EH (cell line): ENCODE measurements at places on chromosomes 6 and 20.

DNA sequence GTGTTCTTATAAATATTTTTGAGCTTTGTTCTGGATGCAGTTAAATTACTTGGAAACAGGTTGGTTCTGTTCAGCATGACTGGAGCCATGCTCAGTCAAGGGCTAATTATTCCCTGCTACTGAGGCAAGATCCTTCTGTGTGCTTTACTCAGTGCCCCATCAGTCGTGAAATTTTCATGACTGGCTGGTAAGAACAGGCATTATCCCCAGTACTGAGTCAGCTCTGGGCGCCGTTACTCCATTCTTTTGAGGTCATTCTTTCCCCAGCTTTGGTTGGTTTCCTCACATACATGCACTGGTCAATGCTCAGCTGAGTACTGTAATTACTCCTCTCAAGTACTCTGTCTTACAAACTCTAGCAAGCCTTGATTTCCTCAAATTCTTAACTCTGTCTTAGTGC, 71.3 kb downstream of the CDKAL1 start:
- DNase-seq = peak; percentile 7

DNA sequence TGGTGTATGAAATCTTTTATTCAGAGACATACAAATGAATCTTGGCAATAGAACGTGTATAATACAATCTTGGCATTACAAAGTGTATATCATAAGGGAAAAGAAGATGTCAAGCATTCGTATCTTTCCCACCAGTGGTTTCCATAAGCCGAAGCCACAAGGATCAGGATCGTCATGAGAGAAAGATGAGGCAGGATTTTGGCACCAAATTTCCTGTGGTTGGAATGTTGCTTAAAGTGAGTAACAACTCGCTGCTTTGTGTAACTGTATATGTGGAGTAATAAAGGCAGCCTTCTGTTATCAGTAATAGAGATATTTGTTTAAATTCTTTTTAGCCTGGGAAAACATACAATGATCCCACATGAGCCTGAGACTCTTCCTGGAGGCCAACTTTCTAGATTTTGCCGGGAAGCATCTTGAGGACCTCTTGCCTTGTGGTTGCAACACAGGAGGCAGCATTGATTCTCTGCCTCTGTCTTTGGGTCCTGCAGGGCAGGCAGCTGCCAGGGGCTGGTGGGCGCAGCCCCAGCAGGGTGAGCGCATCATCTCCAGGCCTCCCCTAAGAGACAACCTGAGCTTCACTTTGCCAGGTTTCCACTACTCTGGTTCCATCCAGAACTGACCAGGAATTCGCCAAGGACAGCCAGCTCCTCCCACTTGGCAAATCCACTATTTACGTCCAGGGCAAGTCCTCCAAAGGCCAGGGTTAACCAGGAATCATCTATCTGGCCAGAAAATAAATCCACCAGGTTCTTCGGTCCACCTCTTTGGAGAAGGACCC, 230.9 kb upstream of the SULF2 start:
- peak; percentile 99 for DNase-seq

GRCh38 chr20:22810626-22811569, 224.2 kb upstream of the SSTR4 start:
- DNase-seq = no peak

DNA sequence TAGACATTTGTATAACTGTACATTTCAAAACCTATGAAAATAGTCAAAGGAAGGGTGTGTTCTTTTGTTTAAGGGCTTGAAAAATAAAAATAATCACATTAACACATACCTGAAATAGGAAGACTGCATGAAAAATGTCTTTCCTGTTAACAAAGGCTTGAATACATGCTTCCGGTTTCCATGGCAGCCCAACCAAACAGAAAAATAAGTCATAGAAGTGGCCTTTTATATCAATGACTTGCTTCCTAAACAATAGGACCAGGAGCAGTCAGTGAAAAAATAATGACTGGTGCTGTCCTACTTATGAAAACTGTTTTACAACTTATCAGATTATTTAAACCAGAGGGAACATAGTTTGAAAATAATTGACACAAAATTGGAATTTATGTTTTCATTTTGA, 412.6 kb upstream of the PLCB4 start:
- DNase-seq = peak; percentile 46

DNA sequence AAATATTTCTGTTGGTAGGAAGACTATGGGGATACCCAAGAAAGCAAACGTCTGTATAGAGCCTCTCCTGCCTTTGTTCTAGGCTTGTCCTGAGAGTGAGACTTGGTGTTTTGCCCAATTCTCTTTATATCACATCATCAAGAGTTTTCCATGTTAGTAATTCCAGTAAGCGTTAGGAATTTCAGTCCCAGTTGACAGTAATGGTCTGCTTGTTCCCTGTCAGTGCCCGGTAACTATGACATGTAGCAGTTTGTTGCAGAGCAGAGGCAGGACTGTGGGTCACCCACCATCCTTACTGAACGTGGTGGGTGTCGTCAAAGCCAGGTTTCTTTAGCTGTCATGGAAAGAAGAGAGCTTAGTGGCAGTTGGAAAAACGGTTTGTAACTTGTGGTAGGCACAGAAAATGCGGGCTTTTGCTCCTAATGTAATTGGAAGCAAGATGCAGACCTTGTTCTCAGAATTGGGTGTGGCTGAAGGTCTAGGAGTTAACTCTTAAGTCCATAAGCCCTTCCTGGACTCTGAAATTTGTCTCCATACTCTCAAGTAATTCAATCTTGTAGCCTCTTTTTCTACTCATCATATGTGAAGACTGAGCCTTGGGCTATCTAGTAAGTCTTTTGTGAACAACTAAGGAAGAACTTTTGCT, 188.8 kb downstream of the TMEM242 start:
- peak; percentile 79 for DNase-seq

DNA sequence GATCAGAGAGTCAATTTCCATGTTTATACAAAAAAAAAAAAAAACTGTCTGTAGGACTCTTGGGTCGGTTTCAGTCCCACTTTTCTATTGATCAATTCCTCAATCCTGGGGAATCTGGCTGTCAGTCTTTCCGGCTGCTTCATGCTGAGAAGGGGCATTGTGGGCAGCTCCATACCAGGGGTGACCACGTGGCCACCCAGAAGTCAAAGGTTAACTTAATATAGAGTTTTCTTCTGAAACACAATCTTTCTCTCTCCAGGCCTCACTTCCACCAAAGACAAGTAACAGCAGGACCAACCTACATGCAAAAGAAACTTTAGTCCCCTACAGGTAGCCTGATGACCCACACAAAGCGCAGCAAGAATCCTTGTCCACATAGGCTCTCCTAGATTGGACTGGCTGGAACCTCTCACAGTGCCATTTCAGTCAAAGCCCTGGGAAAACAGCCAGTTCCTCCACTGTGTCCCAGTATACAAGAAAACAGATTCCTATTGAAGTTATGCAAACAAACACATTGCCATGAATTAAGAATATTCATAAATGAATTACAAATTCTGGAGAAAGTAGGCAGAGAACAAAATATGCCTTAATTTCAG, 18.5 kb upstream of the SERPINB9 start:
- no peak for DNase-seq

GRCh38 chr6:14187406-14187805, 69.8 kb downstream of the CD83 start:
- DNase-seq = no peak

- no peak for DNase-seq
Measured at GRCh38 chr20:22578221-22579118, 5.9 kb downstream of the FOXA2 start.

DNA sequence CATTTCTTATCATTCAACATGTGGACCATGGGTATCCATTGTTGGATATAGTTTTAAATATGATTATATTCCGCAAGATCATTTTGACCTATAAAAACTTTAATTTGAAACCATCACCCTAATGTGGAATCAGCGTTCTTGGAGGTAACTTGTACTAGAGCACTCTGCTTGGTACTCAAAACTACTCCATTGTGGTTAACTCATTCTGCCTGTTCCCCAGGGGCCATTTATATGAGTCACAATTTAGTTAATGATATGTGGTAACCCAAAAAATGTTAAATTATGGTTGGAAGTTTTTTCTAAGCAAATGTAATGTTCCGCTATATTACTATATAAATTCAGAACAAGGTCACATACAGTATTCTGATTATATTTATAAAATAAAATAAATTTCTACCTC, 109.3 kb downstream of the TRDN start:
- DNase-seq = no peak

- DNase-seq = no peak
Measured at GRCh38 chr6:125562156-125562555, 187.3 kb upstream of the HEY2 start.

DNA sequence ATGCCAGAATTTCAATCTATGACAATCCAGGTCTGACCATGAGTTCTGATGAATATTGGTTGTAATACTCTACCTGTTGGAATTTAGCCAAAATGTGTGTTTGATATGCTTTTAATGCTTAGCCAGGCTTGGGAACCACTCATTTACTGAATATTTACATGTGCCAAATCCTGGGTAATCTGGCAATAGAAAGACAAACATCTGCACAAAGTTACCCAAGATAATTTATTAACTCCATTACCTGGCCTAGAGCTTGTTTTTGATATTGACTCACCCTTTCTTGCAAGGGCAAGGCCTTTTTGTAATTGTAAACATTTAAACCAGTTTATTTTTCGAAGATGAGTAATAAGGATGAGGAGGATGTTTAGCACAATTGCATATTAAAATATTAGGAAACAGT, 13.5 kb upstream of the CD2AP start:
- DNase-seq = no peak

GRCh38 chr6:13554929-13555333, 19.5 kb upstream of the SIRT5 start:
- DNase-seq = peak; percentile 33

- DNase-seq = peak; percentile 6
Measured at GRCh38 chr6:136250686-136251008, 536 bp upstream of the MTFR2 start.

DNA sequence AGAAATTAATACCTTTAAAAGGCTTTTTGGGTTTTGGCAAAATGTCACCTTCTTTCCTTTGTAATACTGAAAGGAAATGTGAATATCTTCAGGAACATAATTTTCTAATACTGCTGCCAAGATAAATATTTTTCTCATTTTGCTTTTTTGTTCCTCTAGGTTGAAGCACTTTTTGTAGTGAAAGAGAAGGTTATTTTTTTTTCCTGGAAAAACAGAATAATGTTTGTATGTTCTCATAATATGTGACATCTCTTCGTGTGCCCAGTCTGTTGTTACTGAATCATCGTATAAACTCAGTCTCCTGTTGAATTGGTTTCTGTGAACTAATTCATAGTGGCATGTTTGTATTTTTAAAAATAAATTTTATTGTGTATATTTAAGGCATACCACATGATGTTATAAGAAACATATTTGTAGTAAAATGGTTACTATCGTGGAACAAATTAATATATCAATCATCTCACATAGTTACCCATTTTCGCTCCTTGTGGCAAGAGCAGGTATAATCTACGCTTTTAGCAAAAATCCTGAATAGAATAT, 74.4 kb downstream of the SH3BGRL2 start:
- DNase-seq = no peak

GRCh38 chr20:62408640-62409039, 1.6 kb upstream of the CABLES2 start:
- no peak for DNase-seq

GRCh38 chr6:78810698-78811097, 56.7 kb upstream of the IRAK1BP1 start:
- peak; percentile 2 for DNase-seq

- no peak for DNase-seq
Measured at GRCh38 chr6:21500314-21501020, 93.1 kb upstream of the SOX4 start.

GRCh38 chr6:12276930-12277315, 13.2 kb upstream of the EDN1 start:
- no peak for DNase-seq

- no peak for DNase-seq
Measured at GRCh38 chr6:76124018-76124417, 51.6 kb upstream of the IMPG1 start.

DNA sequence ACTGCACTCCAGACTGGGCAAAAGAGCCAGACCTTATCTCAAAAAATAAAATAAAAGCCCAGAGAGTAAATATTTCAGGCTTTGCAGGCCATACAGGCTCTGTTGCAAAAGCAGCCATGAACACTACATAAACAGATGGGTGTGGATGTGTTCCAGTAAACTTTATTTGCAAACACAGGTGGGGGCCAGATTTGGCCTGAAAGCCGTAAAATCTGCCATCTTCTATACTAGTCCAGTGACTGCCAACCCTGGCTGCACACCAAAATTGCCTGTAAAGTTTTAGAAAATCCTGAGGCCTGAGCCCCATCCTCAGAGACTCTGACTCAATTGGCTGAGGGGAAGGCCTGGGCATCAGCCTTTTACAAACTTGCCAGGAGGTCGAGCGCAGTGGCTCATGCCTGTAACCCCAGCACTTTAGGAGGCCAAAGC, 103.6 kb downstream of the ZMYND8 start:
- DNase-seq = no peak

DNA sequence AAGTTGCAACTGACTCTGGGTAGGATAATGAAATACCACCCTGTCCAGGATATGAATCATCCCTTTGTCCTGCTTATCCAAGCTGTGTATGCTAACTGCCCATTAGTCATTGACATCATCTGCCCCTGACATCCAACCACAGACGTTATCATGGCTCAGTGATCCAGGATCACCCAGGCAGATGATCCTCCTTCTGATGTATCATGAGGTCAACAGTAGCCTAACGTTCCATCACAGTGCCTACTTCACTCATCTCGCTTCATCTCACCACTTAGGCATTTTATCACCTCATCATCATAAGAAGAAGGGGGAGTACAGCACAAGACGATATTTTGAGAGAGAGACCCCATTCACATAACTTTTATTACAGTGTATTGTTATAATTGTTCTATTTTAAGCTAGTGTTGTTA, 13.4 kb upstream of the BTN3A2 start:
- DNase-seq = peak; percentile 99

- no peak for DNase-seq
Measured at GRCh38 chr6:43267619-43268354, 24.5 kb downstream of the TTBK1 start.

DNA sequence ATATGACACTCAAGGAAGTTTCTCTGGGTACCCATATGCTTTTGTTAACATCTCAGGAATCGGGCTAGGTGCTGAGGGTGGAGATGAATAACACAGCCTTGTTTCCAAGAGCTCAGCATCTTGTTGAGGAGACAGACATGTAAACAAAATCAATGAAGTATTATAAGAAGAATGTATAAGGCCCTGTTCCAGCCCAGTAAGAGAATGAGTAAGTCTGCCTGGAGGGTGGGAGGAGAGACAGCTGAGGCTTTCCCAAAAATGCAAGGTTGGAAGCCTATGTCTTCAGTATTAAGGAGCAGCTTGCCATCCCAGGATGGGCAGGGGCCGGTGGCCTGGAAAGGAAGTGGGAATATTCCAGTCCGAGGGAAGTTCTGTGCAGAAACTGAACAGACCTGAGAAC, 615.3 kb upstream of the BTBD3 start:
- DNase-seq = peak; percentile 48

DNA sequence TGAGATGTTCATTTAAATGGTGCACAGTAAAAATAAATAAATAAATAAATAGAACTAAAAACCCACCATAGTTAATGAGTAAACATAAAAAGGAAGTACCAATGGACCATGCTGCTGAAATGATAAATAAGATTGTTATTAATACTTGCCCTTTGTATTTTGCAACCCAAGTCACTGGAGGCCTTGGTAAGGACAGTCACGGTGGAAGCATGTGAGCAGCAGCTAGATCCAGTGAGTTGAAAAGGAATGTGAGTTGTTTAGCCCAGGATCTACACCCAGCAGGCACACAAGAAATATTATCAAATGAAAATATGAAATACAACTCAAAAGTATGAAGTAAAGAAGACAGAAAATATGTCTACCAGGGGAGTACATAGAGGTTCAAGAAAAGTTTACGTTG, 6.7 kb downstream of the LGSN start:
- DNase-seq = no peak

GRCh38 chr6:15485936-15486335, 176.9 kb downstream of the DTNBP1 start:
- no peak for DNase-seq

- DNase-seq = no peak
Measured at GRCh38 chr20:59770270-59770669, 163.2 kb downstream of the SYCP2 start.
